HFFc6 (cell line): ENCODE measurements at places on chromosomes 12 and 14.

DNA sequence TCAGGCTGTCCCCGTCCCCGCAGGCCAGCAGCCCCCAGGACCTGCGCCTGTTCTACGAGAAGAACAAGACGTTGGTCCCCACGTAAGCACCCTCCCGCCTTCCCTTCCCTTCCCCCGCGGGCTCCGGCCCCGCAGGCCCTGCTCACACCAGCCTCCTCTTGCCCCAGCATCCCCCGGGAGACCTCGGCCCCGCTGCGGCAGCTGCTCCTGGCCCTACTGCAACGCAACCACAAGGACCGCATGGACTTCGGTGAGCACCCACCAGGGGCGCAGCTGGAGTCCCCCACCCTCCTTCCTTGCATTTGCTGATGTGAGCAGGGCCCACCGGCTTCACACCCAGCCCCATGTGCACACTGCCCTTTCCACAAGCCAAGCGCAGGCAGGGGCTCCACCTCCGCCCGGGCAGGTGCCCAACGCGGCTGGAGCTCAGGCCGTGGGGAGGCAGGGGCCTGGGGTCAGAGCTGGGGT is 15.4 kb downstream of the ULK1 start:
- no peak for DNase-seq

GRCh38 chr14:22614240-22614799 is 16.2 kb downstream of the ABHD4 start:
- peak; percentile 97 for DNase-seq

- peak; percentile 46 for DNase-seq
Measured at GRCh38 chr12:52506858-52507715, 13.1 kb downstream of the KRT5 start.

DNA sequence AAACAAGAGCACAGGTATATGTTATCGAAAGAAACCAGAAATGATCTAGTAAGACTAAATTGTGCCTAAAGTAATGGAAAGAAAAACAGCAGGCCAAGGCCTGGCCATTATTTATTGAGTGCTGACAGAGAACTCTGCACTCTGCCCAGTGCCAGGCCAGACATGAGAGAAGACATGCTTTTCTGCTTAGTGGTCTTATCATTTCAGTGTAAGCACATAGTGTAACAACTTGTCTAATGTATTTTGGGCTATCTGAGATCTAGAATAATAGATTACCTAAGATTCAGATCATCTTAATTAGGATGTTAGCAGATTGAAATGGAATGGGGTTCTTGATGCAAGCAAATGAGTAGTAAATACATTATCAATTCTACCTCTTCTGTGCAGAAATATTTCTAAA is 278.3 kb downstream of the AKAP6 start:
- no peak for DNase-seq

- DNase-seq, result no peak
Measured at GRCh38 chr14:72616294-72616693, 277.6 kb downstream of the DPF3 start.

- DNase-seq, result no peak
Measured at GRCh38 chr14:58307597-58308316, 9.4 kb downstream of the ARID4A start.

DNA sequence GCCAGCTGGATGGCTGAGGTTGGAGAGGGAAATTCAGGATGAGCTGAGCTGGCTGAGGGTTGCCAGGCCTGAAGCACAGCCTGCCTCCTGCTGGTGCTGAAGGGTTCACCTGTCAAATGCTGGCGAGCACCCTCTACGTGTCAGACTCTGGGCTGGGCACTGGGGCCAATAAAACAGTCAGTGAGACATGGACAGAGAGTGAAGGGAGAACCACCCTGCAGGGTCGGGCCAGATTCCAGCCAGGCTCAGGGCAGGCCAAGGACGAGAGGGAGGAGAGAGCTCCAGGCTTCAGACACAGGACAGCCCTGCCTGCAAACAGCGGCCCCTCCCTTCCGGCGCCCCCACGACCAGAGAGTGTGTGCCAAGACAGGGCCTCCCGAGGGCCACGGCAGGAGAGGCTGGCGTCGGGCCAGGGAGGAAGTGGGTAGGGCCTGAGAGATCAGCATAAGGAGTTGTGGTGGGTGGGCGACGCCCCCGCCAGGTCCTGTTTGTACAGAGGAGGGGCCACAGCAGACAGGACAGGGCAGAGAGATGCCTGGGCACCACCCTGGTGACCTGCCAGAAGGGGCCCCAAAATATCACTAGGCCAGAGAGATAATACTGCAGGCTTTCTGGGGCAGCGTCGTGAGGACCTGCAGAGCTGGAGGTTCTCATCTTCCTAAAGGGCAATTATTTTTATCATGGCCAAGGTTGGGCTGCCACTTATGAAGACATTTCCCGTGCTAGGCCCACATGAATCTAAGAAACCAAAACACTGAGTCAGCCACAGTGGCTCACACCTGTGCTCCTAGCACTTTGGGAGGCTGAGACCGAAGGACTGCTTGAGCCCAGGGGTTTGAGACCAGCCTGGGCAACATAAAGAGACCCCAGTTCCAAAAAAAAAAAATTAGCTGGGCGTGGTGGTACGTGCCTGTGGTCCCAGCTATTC is 73.1 kb upstream of the GPR68 start:
- no peak for DNase-seq

DNA sequence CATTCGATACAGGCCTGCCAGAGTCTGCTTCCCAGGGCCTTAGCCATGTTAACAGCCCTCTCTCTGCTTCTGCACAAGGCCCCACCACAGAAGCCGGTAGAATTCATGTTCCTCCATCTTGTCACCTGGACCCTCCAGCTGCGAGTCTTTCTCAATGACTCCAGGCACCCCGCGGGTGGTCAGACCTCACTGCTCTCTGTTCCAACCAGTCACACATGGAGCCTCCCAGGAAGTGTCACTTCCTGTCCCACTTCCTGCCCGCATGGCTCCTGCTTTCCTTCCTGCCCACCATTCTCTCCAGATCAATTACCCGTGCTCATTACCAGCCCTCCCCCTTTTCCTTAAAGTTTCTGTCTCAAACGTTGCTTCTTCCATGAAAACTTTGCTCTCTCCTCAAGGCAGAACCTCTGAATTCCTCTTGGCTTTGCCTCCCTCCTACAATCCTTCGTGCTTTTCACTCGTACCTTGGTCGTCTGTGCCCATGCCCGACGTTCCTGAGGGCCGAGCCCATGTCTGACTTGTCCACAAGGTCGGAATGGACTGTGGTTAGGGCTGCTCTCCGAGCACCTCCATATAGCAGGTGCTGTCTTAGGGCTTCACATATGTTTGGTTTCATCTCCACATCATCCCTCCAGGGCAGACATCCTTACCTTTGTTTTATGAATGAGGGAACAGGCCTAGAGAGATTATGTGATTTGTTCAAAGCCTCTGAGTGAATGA is 172.1 kb downstream of the TSPAN9 start:
- no peak for DNase-seq

- DNase-seq, result no peak
Measured at GRCh38 chr12:111250251-111250881, 118.5 kb downstream of the PHETA1 start.
